Hypothalamus (tissue), 51 donors: ENCODE measurements at places on chromosomes 11 and 22.

DNA sequence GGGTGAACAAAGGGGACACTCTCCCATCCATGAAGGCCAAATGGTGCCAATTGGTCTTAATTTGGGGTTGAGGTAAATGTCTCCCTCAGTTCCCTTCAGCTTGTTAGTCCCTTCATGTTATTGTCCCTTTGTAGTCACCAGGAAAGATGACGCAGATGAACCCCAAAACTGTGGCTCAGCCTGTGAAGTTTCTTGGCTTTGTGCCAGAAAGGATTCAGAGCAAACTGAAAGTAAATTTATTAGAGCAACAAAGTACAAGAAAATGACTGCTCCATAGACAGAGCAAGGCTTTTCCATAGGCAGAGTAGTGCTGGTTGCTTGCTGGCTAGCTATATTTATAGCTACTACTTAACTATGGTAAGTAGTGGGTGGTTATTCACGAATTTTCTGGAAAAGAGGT, 16.7 kb downstream of the OR4C3 start:
- DNase-seq: no peak

DNA sequence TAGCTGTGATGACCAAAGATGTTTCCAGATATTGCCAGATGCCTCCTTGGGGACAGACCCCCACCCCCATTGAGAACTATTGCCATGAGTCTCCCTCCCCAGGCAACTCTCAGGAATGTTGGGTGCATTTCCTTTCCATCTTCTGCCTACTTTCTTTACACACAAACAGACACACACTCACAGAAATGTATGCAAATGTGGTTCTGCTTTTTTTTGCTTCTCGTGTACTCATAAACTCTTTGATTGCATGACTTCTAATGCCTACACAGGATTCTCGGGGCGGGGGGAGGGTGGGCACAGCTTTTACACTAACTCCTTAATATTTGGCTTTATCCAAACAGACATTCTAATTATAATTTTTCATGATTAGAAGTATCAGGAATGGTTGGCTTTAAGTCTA, 53.3 kb upstream of the SUSD2 start:
- no peak for DNase-seq

- no peak for DNase-seq
These were observed 13.0 kb downstream of the GALNT18 start for GRCh38 chr11:11608783-11609232.

DNA sequence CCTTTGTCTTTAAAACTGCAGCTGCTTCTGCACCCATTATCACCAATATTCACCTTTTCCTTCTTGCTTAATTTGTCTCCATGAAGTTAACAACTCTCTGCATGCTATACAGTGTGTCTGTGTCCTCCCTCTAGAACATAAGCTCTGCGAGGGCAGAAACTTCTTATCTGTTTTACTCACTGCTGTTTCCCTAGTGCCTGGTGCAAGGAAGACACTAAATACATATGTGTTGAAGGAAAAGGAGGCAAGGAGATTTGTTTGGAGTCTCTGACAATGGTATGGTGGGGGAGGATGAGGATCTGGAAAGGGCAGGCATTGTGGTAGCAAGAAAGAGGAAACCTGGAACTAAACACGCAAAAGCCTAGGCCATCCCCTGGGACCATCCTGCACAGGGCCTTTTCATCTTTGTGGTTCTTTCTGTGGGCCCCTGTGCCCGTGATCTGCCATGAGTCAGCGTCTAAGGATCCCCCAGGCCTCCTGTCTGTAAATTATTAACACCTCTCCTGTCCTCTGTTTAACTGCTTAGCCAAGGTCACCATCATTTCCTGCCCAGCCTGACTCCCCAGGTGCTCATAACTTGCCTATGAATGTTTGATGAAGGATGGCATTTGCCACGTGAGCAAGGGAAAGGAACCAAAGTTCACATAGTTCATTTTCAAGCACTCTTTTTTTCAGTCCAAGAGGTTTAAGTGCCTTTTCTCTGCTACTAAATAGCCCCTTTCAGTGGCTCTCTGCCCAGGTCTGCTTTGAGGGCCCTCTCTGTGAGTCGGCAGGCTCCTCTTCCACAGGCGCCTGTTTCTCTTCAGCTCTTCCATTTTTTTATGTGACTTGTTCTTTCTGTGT, 131.1 kb downstream of the RASSF10 start:
- no peak for DNase-seq

DNA sequence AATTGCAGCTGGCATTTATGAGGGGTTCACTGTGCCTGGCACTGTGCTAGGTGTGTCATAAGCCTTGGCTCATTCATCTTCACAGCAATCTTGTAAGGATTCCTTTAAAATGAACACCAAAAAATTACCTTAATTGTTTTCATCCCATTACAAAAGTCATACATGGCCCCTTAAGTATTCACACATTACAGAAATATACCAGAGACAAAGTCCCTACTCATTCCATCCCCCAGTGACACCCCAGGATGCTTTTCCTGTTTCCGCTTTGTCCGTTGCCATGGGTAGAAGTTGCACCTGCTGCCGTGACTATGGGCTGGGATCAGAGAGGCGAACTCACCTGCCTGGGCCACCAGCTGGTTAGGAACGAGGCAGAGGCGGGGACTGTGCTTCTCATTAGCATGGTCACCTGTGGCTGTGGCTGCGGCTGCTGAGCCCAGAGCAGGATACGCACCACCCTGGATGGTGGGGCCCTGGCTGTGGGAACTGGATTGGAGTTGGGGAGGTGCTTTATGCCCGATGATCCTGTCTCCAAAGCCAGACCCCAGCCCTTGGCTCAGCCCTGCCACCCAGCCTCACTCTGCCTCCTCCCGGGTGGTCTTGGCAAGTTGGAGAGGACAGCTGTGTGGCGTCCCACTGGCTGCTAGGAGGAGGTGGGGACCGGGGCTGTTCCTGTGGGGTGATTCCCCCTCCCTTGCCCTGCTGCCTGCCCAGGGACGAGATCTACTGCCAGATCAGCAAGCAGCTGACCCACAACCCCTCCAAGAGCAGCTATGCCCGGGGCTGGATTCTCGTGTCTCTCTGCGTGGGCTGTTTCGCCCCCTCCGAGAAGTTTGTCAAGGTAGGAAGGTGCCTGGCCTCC, 60.8 kb downstream of the MYO7A start:
- no peak for DNase-seq

DNA sequence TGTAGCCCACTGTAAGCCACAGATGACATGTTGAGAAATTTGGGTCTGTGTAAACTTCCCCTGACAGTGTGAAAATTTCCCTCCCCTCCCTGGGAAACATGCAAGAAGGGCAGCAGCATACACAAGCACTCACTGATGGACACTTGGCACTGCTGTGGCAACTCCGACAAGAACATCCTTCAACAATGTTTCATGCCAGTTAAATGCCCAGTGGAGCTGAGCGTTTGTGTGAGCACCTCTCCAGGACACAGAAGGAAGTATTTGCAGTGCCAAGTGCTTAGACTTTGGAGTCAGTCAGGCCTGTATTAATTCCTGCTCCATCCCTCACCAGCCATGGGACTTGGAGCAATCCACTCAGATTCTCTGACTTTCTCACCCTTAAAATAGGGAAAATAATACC, 17.7 kb downstream of the C11orf87 start:
- DNase-seq: no peak

DNA sequence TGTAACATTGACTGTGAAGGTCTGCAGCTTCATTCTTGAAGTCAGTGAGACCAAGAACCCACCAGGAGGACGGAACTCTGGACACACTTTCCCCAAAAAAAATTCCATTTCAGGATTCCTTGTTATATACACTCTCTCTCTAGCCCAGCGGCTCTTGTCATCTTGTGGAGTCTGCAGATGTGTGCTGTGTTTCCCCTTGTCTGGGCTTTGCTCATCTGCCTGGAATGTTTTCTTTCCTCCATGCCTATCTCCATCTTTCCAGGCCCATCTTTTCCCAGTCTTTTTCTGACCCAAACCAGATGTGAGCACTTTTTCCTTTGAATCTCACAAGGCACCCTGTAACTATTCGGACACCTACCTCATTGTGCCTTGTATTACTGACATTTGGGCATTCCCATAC, 5.1 kb upstream of the DRG1 start:
- DNase-seq: no peak

DNA sequence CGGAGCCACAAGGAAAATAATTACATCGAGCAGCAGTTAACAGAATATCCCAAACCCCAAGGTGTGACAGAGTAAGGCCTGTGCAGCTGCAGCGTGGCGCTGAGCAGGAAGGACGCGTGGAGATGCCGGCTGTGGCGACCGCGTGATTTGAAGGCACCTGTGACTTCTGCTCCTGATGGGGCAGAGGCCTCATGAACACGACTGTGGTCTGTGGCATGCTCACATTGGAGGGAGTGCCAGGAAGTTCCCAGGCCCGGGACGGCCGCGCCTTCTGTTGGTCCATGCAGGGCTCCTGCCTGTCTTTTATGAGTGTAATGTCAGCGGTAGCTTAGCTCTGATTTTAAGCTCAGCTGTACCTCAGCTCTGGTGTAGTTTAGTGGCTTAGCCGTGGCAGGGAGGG, 50.4 kb downstream of the TPCN2 start:
- no peak for DNase-seq

DNA sequence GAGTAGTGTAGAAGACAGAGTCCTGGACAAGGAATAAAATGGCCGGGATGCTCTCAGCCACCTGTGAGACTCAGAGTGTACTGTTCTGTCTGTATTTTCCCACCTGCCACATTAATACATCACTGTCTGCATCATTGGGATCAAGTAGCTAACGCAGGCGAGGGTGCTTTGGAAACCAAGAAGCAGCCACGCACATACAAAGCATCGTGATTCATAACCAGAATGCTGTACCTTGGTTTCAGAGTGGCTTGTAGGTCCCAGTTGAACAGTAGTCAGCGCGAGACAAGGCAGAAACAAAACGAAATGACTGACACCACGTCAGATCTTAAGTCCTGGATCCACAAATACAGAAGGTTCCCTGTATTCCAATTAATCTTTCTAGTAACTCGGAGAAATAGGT, 198.3 kb downstream of the GRIK4 start:
- DNase-seq: no peak

DNA sequence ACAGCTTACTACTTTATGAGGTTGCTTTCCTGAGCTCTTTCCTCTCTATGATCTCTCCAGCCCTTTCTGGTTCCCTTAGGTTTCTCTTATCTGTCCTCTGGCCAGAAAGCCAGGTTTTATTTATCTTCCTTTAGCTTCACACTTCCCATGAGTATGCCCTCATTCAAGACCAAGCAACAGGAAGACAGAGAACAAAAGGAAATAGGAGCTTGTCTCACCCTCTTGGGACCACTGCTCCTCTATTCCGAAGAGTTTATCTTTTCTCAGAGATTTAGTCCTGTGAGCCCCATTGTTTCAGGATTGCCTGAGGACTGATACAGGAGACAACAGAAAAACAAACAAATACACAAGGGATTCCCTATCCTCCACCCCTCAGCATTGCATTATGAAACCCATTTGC, 62.4 kb upstream of the CCDC179 start:
- no peak for DNase-seq

DNA sequence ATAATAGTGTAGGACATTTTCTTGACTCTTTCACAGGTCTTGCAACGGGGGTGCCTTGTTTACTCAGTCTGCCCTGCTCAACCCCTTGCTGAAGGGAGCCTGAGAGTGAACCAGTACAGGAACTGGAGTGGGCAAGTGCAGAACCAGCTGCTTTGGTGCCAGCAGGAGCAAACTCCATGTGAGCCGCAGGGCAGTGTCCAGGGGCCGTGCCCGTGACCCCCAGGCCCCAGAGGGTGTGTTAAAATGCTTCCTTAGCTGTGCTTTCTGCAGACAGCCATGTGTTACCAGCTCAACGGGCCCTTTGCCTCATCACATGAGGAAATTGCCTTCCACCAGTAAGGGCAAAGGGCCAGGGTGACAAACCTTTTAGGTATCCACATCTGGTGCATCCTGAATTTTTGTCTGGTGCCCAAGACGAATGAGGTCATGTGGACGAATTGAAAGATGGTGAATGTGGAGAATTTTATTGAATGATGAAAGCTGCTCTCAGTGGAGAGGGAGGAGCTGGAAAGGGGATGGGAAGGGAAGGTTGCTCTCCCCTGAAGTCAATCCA, 53.6 kb upstream of the OR5D13 start:
- no peak for DNase-seq

DNA sequence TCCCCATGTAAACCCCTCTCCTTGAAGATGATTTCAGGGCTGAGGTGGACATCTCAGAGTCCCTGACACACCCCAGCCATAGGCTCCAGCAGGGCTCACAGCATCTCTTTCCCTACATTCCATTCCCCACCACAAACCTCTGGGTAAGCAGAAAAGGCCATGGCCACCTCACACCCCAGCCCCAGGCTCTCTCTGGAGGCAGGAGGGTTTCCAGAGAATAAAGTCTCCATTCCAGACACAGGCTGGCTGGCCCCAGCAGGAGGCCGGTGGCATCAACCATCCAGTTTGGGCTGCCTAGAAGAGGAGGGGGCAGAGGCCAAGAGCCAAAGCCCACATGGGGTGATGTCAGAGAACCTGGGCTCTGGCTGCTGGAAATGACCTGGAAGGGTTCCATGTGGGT, 61.4 kb downstream of the TP53I11 start:
- no peak for DNase-seq

GRCh38 chr22:42314709-42315391, 44.4 kb upstream of the TCF20 start:
- no peak for DNase-seq

DNA sequence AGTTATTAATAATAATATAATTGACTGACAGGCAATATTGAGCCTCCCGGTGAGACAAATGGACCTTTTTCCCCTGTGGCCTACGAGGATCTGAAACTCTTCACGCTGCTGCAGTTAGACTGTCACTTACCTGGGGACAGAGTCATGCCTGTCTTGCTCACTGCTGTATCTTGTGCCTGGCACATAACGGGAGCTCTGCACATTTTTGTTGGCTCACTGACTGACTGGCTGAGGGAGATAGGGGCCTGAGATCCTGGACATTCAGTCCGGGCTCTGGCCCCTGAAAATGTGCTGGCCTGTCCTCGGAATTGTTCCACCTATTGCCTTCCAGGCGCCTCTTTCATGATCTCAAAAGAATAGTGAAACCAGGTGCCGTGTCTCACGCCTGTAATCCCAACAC, 743 bp upstream of the CD3D start:
- no peak for DNase-seq

DNA sequence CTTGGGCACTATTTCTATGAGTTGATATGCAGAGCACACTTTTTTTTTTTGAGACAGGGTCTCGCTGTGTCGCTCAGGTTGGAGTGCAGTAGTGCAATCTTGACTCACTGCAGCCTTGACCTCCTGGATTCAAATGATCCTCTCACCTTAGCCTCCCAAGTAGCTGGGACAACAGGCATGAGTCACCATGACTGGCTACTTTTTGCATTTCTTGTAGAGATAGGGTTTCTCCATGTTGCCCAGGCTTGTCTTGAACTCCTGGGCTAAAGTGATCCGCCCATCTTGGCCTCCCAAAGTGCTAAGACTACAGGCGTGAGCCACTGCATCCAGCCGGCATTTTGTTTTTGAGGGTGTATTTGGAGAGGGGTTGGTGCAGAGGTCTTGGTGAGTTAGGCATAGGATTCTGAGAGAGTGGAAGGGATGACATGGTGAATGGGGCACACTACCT, 29.9 kb upstream of the MTCH2 start:
- DNase-seq: no peak

DNA sequence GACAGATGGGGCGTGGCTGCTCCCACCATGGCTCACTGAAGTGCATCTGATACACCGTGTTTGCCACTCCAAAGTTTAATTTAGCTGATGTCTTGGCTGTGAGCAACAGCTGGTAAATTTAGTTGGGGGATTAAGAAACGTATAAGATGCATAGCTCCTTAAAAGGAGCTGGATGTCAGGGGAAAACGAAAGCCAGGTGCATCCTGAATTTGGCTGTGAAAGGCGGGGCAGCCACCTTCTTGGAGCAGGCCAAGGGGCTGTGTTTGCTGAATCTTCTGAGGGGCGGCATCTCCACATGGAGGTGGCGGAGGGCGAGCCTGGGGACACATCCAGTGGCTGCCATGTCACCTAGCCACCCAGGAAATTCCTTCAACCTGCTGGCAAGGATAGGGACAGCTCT, 20.7 kb upstream of the NCF4 start:
- DNase-seq: no peak
